ENCODE measurements at places on chromosomes 6 and 20. TPM values are rescaled to one million over a fixed set of nuclear protein-coding genes. Genes with fewer than 3 reads are reported as not detected.

Gene RGS17
- total RNA-seq, result 7.8 TPM

Gene ULBP3
- total RNA-seq, result 0.41 TPM

Gene JAG1
- 39.2 TPM for total RNA-seq

Gene TFAP2A
- total RNA-seq, result not detected

Gene MOG
- total RNA-seq, result not detected

Gene RAB44
- not detected for total RNA-seq

Gene XKR7
- total RNA-seq, result not detected

Gene ULBP1
- total RNA-seq, result 1.7 TPM

Gene RBBP8NL
- total RNA-seq, result not detected

Gene SLC17A9
- total RNA-seq, result 0.41 TPM

Gene KCNB1
- 0.41 TPM for total RNA-seq

Gene SLC25A27
- 6.2 TPM for total RNA-seq

Gene BNIP5
- not detected for total RNA-seq

Gene TSPO2
- not detected for total RNA-seq

Gene BCAS1
- total RNA-seq, result 2.3 TPM

Gene CRISP3
- total RNA-seq, result not detected

Gene AHI1
- total RNA-seq, result 33.4 TPM

Gene TFAP2D
- not detected for total RNA-seq

Gene RNF144B
- total RNA-seq, result 1.2 TPM

Gene MYT1
- total RNA-seq, result not detected

Gene NKAIN2
- total RNA-seq, result not detected

Gene HUS1B
- total RNA-seq, result 0.65 TPM

Gene TGM2
- total RNA-seq, result 117 TPM

Gene CYB5R4
- total RNA-seq, result 7.2 TPM

Gene ZBTB2
- total RNA-seq, result 1.4 TPM

Gene FUT9
- total RNA-seq, result not detected

Gene PCNA
- total RNA-seq, result 46.3 TPM

Gene FLRT3
- total RNA-seq, result 0.54 TPM

Gene PLCB4
- total RNA-seq, result 0.25 TPM

Gene NINL
- 31.0 TPM for total RNA-seq

Gene LY6G6C
- total RNA-seq, result not detected

Gene FILIP1
- total RNA-seq, result 5.5 TPM

Gene IL17F
- total RNA-seq, result not detected

Gene AVP
- not detected for total RNA-seq

Gene FOXO3
- 49.3 TPM for total RNA-seq

Gene CLPSL1
- total RNA-seq, result not detected

Measured in fibroblast of the aortic adventitia (primary cell).